Transverse colon (tissue), 4 donors: ENCODE measurements at places on chromosomes 3 and 15. TPM values are rescaled to one million over a fixed set of nuclear protein-coding genes. Genes with fewer than 3 reads are reported as not detected.

ITPKA gene
- 129 TPM for total RNA-seq

GRCh38 chr3:149495581-149496125 is 21.2 kb downstream of the TM4SF4 start:
- DNase-seq: no peak

GNB5 gene
- 0.60 TPM for total RNA-seq

PLS1 gene
- total RNA-seq: 344 TPM

- no peak for DNase-seq
These were observed 21.1 kb upstream of the COLQ start for GRCh38 chr3:15542614-15543013.

MESP2 gene
- total RNA-seq: not detected

DNA sequence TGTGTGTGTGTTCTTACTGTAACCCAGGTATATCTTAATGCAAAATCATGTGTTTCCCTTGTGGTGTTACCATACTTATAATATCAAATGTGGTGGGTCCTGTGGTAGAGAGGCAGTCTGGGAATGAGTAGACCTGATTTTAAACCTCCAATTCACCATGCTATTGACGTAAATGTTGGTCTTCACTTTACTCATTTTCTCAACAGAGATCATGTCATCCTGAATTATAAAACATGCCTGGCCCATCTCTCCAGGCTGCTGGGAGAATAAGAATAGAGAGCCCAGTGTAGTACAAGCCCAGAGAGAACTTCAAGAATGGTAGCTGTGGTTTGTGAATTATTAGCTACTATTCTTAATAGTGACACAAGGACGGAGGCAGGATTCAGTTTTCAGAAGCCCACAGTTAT is 88.1 kb downstream of the MBNL1 start:
- no peak for DNase-seq

SOX14 gene
- total RNA-seq: not detected

DNA sequence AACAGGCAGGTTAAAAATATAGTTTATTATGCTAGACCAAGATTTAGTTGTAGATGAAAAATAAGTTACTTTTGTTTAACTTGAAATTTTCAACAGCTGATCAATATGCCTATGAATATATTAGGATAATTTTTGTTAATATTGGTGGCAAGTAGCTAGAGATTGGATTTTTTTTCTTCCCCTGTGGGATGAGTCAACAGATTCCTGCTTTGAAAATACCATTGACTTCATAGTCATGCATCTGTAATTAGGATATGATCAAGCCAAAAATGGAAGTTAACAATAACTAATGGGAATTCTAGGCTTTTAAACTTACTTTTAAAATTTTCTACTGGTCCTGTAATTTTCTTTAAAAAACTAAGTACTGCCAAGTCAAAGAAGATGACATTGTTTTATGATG is 211.7 kb downstream of the ZIC1 start:
- no peak for DNase-seq

DNA sequence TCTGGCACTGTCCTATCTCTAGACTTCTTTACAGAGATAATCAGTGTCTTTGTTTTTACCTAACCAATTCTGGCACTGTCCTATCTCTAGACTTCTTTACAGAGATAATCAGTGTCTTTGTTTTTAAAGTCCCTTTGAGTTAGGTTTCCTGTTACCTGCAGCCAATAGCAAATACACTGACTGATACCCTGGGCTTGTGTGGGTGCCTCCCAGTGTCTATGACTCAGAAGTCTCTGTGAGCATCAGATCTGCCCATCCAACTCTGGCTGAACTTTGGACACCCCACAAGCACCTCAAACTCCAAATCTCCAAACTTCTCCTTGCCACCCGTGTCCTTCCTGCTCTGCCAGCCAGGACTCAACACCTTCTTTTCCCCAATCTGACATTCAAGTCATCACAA is 30.4 kb downstream of the SLC41A3 start:
- DNase-seq: no peak

- no peak for DNase-seq
These were observed 72.3 kb downstream of the DAPK2 start for GRCh38 chr15:63974021-63974420.

DNA sequence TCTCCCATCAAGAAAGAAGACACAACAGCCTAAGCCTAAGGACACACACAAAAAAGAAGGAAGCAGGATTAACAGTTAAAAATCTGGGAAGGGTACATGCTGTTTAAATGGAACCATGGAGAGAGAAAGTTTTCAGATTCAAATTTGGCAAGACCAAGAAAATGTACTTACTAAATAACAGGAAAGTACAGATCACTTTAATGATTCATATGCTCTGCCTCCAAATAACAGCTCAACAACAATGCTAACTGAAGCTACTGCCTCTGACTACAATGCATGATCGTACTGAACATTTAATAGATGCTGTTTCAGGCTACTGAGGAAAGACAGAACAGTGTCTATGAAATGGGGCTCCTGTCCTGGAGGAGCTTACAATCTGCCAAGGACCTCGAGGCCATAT is 8.4 kb upstream of the NMB start:
- no peak for DNase-seq

CHL1 gene
- total RNA-seq: 10.4 TPM

- peak; percentile 43 for DNase-seq
These were observed 24.8 kb downstream of the AADAC start for GRCh38 chr3:151838574-151839312.

DNA sequence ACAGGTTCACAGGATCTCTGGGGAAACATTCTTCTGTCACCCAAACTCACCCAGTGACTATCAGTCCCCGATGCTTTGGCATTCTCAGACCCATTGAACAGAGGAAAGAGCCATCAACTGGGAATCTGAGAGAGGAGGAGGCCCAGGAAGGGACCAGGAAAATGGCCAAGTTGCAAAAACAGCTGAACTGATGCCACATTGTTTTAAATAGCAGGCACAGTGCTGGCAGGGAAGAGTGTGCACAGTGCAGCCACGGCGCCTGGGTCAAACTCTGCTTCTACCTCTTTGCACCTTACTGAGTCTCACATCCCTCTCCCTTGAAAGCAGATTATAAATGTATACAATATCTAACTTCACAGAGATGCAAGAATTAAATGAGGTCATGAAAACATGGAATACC is 66.4 kb downstream of the SRGAP3 start:
- no peak for DNase-seq

DNA sequence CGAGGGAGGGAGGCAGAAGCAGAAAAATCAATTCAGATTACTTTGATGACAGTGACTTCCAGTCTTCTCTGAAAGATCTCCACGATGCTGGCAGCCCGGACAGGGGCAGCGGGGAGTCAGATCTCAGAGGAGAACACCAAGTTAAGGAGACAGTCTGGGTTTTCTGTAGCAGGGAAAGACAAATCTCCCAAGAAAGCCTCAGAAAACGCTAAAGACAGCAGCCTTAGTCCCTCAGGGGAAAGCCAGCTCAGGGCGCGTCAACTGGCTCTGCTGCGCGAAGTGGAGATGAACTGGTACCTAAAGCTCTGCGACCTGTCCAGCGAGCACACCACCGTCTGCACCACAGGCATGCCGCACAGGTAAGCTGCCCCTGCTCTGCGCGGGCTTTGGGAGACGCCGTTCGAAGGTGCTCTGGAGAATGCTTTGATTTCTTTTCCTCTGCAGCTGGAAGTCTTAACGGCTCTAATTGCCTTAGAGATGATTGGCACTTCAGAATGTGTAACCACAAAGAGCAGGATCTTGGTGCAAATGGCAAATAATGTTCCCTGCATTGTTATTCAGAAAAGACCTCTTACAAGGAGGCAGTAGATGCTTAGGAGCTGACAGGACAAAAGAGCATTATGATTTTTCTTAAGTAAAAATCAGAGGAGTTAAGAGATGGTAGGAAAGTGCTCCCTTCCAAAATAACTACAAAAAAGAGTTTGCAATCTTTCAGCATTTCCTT is at the start of gene KCNAB1:
Gene KCNAB1 (plus strand): TSS at position 51 of the 724 bp plus-strand sequence.
- no peak for DNase-seq

- no peak for DNase-seq
These were observed 40.4 kb upstream of the IQSEC1 start for GRCh38 chr3:13113346-13114330.

GRCh38 chr15:58686286-58686685 is 63.2 kb downstream of the ADAM10 start:
- DNase-seq: no peak

- no peak for DNase-seq
These were observed 126.7 kb upstream of the SAMMSON start for GRCh38 chr3:69872783-69873378.

DNA sequence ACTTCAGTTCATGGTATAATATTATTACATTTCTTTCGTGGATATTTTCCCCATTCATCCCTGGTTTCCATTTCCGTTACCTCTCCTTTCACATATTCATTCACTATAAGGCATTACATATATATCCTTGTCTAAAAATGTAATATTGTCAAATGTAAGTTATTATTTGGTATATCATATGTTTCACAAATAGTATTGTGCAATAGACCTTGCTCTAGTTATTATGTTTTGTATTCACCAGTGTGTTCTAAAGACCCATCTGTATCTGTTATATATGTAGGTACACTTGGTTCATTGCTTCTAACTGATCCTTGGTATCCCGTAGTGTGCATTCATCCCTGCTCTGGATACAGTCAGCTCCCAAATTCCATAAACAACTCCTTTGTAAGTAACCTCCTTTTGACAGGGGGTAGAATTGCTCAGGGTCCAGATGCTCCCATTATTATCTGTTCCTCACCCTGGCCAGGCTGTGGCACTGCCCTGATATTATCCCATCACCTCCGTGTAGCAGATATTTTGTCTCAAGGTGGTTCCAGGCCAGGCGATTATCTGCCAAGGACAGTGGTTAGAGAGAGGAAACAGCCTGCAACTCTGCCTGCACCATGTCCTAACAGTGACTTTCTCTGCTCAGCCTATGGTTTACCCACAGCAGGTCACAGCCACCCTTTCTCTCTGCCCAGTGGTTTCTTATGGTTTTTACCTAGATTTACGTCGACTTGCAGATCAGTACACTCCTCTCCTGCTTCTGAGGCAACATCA is 29.2 kb downstream of the PAQR9 start:
- DNase-seq: no peak

- no peak for DNase-seq
These were observed 40.7 kb downstream of the C3orf70 start for GRCh38 chr3:185112186-185112585.

- DNase-seq: no peak
These were observed 16.7 kb downstream of the KCNMB3 start for GRCh38 chr3:179234199-179234598.

DNA sequence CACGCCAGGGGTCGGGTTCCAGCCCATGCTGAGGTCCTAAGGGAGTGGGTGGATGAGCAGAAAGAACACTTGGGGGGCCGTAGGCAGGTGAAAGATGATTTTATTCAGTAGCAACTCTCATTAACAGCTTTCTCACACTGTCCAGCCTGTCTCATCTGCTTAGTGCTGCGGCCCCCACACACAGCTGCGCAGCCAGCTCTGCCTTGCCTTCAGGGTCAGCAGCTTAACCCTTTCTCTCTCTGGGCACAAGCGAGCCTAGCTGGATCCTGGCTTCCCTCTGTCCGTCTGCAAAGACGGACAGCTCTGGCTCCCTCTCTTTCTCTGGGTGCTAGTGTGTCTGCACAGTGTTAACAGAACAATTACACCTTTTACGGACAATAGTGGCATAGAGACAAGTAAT is 21.3 kb downstream of the NPAP1 start:
- no peak for DNase-seq

- DNase-seq: no peak
These were observed 489 bp upstream of the GALNT15 start for GRCh38 chr3:16174026-16174355.
